Ovary (tissue), 10 donors: ENCODE measurements at places on chromosomes 4 and X. TPM values are rescaled to one million over a fixed set of nuclear protein-coding genes. Genes with fewer than 3 reads are reported as not detected.

GRCh38 chrX:123075947-123076561, 108.0 kb upstream of the GRIA3 start:
- no peaks in the 10 kb centered on the region for H3K36me3 ChIP-seq
- DNase-seq: no peak
- H3K27me3 ChIP-seq: no peaks in the 10 kb centered on the region

Gene CSN1S1
- not detected for total RNA-seq

- no peaks in the 10 kb centered on the region for H3K27me3 ChIP-seq
- H3K4me1 ChIP-seq: no peaks in the 10 kb centered on the region
- no peak overlapping the region for H3K27ac ChIP-seq
- no peaks in the 10 kb centered on the region for H3K36me3 ChIP-seq
- DNase-seq: no peak
- no peak overlapping the region for H3K4me3 ChIP-seq
These were observed 253.8 kb downstream of the DHX15 start for GRCh38 chr4:24330573-24330972.

Gene PLP1
- total RNA-seq: 17.4 TPM

DNA sequence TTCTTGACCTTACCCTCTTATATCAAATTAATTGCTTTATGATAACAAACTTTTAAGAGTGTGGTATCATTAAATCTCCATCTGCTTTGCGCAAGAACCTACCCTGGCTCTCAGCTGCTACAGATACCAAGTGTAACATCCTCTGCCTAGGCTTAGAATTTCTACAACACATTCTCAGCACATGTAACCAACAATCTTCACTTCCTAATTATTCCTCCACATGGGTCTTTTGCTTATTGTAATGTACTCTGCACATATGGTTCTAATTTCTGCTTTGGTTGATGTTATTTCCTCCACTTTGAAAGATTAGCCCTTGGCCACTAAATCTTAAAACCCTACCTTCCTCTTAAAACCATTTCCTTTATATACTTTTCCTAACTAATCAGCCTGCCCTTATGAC, 242.4 kb downstream of the ARHGAP24 start:
- no peak overlapping the region for H3K27ac ChIP-seq
- H3K4me1 ChIP-seq: no peaks in the 10 kb centered on the region
- H3K4me3 ChIP-seq: no peak overlapping the region
- no peak for DNase-seq

Gene AKAP4
- not detected for total RNA-seq

DNA sequence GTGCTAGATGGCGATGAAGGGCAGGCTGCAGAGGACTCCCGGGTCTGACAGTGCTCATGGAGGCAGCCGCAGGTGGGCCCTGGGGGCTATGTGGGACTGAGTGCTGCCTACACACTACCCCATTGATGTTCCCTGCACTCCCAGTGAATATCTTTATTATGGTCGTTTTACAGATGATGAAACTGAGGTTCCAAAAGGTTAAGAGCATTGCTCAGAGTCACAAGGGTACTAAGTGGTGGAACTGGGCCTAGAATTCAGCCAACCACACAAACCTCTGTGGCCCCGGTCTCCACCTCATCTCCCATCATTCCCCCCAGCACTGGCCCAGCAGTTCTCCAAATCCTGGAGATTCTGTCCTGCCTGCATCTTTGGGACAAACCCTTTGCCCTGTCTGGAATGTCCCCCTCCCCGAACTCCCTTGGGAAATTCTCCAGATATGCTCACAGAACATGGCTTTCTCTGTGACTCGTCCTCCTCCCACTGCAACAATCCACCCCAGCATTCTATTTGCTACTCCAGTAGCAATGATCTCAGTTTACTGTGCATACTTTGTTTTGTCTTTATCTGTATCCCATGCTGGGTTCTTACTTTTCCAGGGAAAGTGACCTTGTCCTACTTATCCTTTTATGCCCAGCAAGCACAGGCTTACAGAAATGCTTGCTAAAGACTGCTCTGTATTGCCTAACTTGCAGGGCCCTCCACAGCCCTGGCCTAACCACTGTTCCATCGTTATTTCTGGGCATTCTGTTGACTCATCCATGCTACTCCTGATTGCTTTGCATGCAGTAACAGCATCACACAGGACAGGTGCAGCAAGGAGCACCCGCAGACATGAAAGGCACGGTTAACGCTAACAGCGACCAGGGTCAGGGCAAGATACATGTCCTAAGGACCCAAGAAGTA, 14.0 kb downstream of the PNMA6F start:
- DNase-seq: peak; percentile 21
- no peaks in the 10 kb centered on the region for H3K36me3 ChIP-seq
- H3K4me1 ChIP-seq: no peaks in the 10 kb centered on the region
- H3K4me3 ChIP-seq: no peak overlapping the region
- H3K27ac ChIP-seq: no peak overlapping the region
- H3K27me3 ChIP-seq: no peaks in the 10 kb centered on the region

- no peaks in the 10 kb centered on the region for H3K27me3 ChIP-seq
- H3K4me3 ChIP-seq: no peak overlapping the region
- H3K4me1 ChIP-seq: peaks cover 1% of the 10 kb centered on the region
- no peak for DNase-seq
These were observed 121.0 kb downstream of the ARHGAP24 start for GRCh38 chr4:85595796-85596559.

Gene F8
- 17.6 TPM for total RNA-seq

Gene TRPC5OS
- total RNA-seq: 0.34 TPM

Gene SMIM43
- total RNA-seq: not detected

Gene PABPC5
- total RNA-seq: 10.0 TPM

Gene CSAG2
- not detected for total RNA-seq

Gene FAM53A
- 1.7 TPM for total RNA-seq

Gene KIAA1210
- 0.92 TPM for total RNA-seq

Gene DACH2
- total RNA-seq: 1.3 TPM

DNA sequence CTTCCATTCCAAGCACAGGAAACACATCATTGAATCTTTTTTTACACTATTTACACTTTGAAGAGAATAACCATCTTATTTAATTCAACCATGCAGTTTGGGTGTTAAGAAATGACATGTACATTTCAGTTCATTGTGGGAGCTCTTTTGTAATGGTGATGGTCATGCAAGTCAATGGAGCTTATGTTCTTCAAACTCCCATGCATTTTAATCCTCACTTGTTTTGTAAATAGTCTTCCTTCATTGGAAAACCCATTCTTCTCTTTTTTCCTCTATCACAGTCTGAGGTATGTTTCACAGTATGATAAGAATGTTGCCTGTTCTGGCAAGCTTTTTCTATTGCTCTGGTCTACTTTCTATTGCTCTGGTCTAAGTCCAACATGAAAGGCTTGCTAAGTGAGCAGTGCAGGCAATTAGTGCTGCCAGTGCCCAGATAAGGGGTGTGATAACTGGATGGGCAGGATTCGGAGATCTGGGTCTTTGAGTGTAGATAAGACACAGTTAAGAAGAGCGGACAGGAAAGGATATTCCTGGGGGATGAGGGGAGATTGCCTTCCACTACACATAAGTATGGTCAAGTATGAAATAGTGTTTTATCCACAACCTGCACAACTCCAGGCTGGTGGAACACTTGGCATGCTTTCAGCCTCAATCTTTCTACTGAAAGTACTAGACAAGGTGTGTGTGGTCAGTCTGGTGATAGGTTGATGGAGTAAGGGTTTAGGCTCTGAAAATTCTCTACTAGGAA, 17.1 kb downstream of the AFP start:
- no peak overlapping the region for H3K4me3 ChIP-seq
- H3K36me3 ChIP-seq: no peaks in the 10 kb centered on the region
- peaks cover 8% of the 10 kb centered on the region for H3K4me1 ChIP-seq
- no peak for DNase-seq
- no peak overlapping the region for H3K27ac ChIP-seq

DNA sequence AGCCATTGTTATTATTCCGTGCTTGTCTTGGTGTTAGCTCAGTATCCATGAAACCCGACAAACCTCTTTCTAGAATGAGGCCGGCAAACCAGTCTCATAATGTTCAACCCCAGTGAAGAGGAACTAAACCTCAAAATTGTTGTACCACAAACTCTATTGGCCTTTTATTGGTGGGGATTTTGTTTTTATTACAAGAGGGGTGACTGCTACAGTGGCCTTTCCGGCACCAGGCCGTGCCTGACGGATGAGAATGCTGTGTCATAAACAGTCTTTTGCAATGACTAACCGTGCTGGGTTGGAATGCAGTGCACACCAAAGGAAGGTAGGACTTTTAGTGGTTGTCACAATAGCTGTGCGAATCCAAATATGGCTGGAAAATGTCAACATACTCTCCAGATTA, 60.8 kb downstream of the SHROOM2 start:
- no peak overlapping the region for H3K27ac ChIP-seq
- H3K4me1 ChIP-seq: peaks cover 2% of the 10 kb centered on the region
- H3K27me3 ChIP-seq: no peaks in the 10 kb centered on the region
- H3K36me3 ChIP-seq: no peaks in the 10 kb centered on the region

Gene FAM9B
- total RNA-seq: not detected

DNA sequence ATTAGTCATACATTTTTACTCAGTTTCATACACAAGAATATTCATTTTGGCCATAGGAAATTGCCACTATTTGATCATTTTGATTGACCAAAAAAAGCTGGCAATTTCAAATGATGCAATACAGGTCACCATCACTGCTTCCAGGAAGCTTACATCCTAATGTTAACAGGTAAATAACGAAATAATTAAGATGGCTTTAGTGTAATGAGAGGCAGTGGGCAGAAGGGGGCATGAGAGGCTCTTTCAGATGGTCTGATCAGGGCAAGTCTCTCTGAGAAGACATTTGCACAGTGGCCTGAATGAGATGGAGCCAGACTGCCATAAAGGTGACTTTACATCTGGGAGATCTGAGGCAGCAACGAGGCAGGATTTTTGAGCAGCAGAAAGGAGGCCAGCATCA, 170.7 kb downstream of the SLIT2 start:
- no peaks in the 10 kb centered on the region for H3K4me1 ChIP-seq
- DNase-seq: no peak
- H3K27me3 ChIP-seq: no peaks in the 10 kb centered on the region
- H3K36me3 ChIP-seq: no peaks in the 10 kb centered on the region
- H3K27ac ChIP-seq: no peak overlapping the region
- no peak overlapping the region for H3K4me3 ChIP-seq

Gene CT45A1
- not detected for total RNA-seq

Gene NAP1L5
- total RNA-seq: 11.4 TPM

GRCh38 chrX:531611-531936, 99.0 kb upstream of the SHOX start:
- no peak overlapping the region for H3K4me3 ChIP-seq
- no peak overlapping the region for H3K27ac ChIP-seq
- H3K27me3 ChIP-seq: no peaks in the 10 kb centered on the region
- no peaks in the 10 kb centered on the region for H3K36me3 ChIP-seq
- H3K4me1 ChIP-seq: no peaks in the 10 kb centered on the region

- DNase-seq: no peak
- H3K4me3 ChIP-seq: no peak overlapping the region
- H3K36me3 ChIP-seq: no peaks in the 10 kb centered on the region
- no peaks in the 10 kb centered on the region for H3K4me1 ChIP-seq
These were observed 17.2 kb downstream of the VGLL1 start for GRCh38 chrX:136549226-136549625.

GRCh38 chr4:182895791-182896292, 21.3 kb downstream of the DCTD start:
- DNase-seq: no peak
- no peak overlapping the region for H3K4me3 ChIP-seq
- no peaks in the 10 kb centered on the region for H3K27me3 ChIP-seq
- H3K36me3 ChIP-seq: no peaks in the 10 kb centered on the region
- H3K4me1 ChIP-seq: peaks cover 1% of the 10 kb centered on the region

- H3K27ac ChIP-seq: no peak overlapping the region
- H3K27me3 ChIP-seq: no peaks in the 10 kb centered on the region
- H3K4me1 ChIP-seq: no peaks in the 10 kb centered on the region
- no peaks in the 10 kb centered on the region for H3K36me3 ChIP-seq
These were observed 164.8 kb downstream of the AASDH start for GRCh38 chr4:56222514-56222913.

Gene XK
- total RNA-seq: 0.84 TPM

Gene THAP6
- total RNA-seq: 15.7 TPM

DNA sequence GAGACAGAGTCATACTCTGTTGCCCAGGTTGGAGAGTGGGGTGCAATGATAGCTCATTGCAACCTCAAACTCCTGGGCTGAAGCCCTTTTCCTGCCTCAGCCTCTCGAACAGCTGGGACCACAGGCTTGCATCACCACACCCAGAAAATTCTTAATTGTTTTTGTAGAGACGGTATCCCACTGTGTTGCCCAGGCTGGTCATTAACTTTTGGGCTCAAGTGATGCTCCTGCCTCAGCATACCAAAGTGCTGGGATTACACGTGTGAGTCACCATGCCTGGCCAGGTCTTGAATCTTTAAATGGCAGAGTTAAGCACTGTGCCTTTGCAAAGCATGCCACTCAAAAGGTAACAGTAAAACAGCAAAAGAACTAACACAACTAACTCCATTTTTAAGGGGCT, 28.6 kb upstream of the BBS12 start:
- no peak overlapping the region for H3K27ac ChIP-seq
- H3K4me1 ChIP-seq: peaks cover 14% of the 10 kb centered on the region
- DNase-seq: no peak
- no peaks in the 10 kb centered on the region for H3K27me3 ChIP-seq

GRCh38 chrX:41377624-41378023, 43.7 kb downstream of the DDX3X start:
- no peak overlapping the region for H3K4me3 ChIP-seq
- H3K27ac ChIP-seq: no peak overlapping the region
- no peaks in the 10 kb centered on the region for H3K36me3 ChIP-seq
- no peaks in the 10 kb centered on the region for H3K4me1 ChIP-seq

- no peaks in the 10 kb centered on the region for H3K4me1 ChIP-seq
- no peak for DNase-seq
- no peak overlapping the region for H3K27ac ChIP-seq
- no peaks in the 10 kb centered on the region for H3K27me3 ChIP-seq
These were observed 268.5 kb downstream of the ARAP2 start for GRCh38 chr4:35975617-35976355.

Gene CTAG1B
- not detected for total RNA-seq

GRCh38 chrX:135931644-135932487, 38.4 kb downstream of the SAGE1 start:
- no peaks in the 10 kb centered on the region for H3K4me1 ChIP-seq
- H3K27me3 ChIP-seq: no peaks in the 10 kb centered on the region
- H3K36me3 ChIP-seq: no peaks in the 10 kb centered on the region
- H3K27ac ChIP-seq: no peak overlapping the region
- H3K4me3 ChIP-seq: no peak overlapping the region

DNA sequence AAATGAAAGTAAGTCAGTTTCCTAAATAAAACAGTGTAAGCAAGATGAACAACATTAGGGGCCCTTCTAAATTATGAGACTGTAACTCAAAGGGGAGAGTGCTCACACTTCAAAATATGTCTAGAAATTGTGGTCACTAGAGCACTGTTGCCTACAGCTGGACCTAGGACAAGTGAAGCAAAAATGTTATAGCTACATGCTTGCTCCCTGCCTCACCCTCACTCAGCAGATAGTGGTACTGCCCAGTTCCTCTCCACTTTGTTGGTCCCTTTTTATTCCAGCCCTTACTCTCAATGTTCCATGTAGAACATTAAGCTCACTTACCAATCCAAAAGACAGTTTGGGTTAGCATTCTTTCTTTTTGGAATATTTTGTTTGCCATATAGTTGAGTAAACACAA, 147.3 kb downstream of the GRIA3 start:
- no peaks in the 10 kb centered on the region for H3K27me3 ChIP-seq
- H3K4me3 ChIP-seq: no peak overlapping the region
- DNase-seq: no peak

GRCh38 chrX:66489339-66489738, 149.5 kb downstream of the EDA2R start:
- no peaks in the 10 kb centered on the region for H3K4me1 ChIP-seq
- H3K27me3 ChIP-seq: no peaks in the 10 kb centered on the region
- H3K4me3 ChIP-seq: no peak overlapping the region
- H3K27ac ChIP-seq: no peak overlapping the region
- no peak for DNase-seq
- H3K36me3 ChIP-seq: no peaks in the 10 kb centered on the region

GRCh38 chr4:56701161-56701480, 20.0 kb upstream of the HOPX start:
- H3K4me3 ChIP-seq: no peak overlapping the region
- no peaks in the 10 kb centered on the region for H3K4me1 ChIP-seq
- no peaks in the 10 kb centered on the region for H3K36me3 ChIP-seq
- H3K27ac ChIP-seq: no peak overlapping the region
